Aorta (tissue), 5 donors: ENCODE measurements at places on chromosomes 16 and 17.
A peak's percentile ranks its signal among the peaks of the same experiment; 100 is the strongest.

- no peak for DNase-seq
Measured at GRCh38 chr17:75902406-75902805, 2.3 kb downstream of the MRPL38 start.

GRCh38 chr17:27553019-27553511 is 77.9 kb upstream of the LGALS9 start:
- peak; percentile 22 for DNase-seq

DNA sequence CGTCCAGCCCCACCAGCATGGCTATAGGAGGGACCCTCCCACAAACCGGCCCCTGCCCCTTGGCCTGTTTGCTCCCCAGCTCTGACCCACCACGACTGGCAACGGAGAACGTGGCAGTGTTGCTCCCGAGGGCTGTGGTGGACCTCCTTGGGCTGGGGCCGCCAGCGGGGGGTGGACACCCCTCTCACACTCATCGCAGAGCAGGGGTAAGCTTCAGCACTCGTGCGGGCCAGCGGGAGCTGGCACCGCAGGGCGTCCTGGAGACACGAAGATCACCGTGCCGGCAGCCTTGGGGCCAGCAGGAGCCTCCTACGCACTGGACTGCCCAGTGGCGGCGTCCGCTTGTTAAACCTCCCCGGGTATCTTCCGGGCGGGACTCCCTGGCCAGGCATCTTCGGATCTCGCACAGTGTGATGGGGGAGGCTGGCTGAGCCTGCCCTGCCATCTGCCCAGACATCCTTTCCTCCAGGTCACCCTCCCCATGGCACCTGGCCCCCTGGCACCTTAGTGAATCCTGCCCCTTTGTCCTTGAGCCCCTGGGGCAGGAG is 53.5 kb downstream of the ABR start:
- no peak for DNase-seq

- DNase-seq, result peak; percentile 61
Measured at GRCh38 chr17:4175921-4176807, 33.2 kb downstream of the CYB5D2 start.

GRCh38 chr17:21396237-21396636 is 20.1 kb downstream of the KCNJ12 start:
- DNase-seq, result no peak

DNA sequence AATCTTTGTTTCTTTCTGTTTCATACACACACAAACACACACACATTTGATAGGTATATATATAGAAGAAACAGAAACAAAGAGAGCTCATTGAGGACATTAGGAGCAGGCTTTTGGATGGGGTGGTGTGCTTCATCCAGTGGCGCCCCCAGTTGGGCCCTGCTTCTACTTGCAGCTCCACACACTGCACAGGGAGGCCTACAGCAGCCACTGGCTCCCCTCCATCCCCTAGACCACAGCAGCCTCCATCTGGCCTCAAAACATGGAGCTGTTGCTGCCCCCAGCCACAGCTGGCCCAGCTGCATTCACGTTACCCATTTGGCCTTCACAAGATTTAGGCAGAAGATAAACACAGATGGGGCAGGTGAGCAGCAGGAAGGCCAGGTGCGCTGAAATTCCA is 33.1 kb upstream of the NF1 start:
- no peak for DNase-seq

DNA sequence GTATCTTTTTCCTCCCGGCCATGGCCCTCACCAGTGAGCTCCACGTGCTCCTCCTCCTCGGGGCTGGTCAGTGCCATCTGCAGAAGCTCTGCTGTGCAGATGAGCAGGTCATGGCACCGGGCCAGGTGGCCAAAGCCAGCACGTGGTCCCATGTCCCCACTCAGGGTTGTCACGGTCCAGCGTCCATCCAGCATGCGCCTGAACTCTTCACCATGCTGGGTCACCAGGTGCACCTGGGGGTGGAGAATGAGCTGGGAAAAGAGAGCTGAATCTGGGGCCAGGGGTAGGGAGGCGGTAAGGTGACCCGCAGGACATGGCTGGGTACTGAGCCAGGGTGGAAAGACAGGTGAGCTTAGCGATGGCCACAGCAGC is 1.3 kb downstream of the DHX58 start:
- DNase-seq, result no peak

DNA sequence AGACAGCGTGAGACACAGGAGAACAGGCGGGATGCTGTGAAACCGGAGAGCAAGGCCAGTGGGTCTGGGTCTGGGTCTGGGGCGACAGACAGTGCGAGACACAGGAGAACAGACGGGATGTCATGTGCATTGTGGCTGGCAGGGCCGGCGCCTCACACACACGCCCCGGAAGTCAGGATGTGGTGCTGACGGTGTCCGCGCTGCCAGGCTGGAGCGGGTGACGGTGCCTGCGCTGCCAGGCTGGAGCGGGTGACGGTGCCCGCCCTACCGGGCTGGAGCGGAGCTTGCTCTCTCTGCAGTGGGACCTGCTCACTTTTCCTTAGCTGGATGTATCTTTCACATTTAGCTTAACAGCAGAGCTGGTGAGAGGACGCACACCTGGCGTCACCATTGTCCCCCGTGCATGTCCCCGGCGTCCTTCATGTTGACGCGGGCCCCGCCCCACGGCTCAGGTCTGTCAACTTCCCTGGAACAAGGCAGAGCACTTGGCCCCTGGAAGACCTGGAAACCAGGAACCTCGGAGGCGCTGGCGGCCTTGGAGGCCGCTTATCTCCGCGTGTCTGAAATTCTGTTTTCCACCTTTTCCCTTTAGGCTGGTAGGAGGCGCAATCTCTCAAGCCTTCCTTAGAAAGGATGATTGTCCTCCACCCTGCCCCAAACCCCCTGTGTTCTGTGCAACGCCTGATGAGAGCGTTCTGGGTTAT is 43.0 kb upstream of the ZNF750 start:
- DNase-seq, result peak; percentile 79

GRCh38 chr16:83113317-83113716 is 486.5 kb downstream of the CDH13 start:
- DNase-seq, result no peak

- no peak for DNase-seq
Measured at GRCh38 chr17:11625878-11626277, 27.6 kb downstream of the DNAH9 start.

GRCh38 chr17:38871247-38872015 is 1.6 kb downstream of the LASP1 start:
- DNase-seq, result peak; percentile 90

GRCh38 chr17:74796866-74797265 is 20.7 kb upstream of the NAT9 start:
- DNase-seq, result no peak

- peak; percentile 38 for DNase-seq
Measured at GRCh38 chr17:57528058-57528451, 217.0 kb downstream of the CCDC182 start.

- peak; percentile 37 for DNase-seq
Measured at GRCh38 chr17:57949649-57950048, 5.6 kb downstream of the CUEDC1 start.

DNA sequence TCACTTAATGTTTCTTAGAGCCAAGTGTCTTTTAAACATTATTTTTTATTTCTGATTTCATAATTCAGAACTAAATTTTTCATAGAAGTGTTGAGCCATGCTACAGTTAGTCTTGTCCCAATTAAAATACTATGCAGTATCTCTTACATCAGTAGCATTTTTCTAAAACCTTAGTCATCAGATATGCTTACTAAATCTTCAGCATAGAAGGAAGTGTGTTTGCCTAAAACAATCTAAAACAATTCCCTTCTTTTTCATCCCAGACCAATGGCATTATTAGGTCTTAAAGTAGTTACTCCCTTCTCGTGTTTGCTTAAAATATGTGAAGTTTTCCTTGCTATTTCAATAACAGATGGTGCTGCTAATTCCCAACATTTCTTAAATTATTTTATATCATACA is 13.6 kb upstream of the BCAS3 start:
- DNase-seq, result no peak

- no peak for DNase-seq
Measured at GRCh38 chr17:82287013-82287867, 13.7 kb upstream of the CSNK1D start.

DNA sequence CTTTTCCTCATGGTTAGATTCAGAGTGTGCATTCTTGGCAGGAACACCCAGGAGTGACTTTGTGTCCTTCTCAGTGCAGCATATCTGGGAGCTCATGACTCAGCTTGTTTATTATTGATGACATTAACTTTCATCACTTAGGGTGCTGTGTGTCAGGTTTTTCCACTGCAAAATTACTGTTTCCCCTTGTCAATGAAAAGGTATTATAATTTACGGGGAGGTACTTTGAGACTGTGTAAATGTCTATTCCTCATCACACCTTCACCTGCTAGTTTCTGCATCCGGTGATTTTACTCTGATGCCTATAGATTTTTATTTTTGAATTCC is 50.5 kb downstream of the WWP2 start:
- DNase-seq, result no peak

DNA sequence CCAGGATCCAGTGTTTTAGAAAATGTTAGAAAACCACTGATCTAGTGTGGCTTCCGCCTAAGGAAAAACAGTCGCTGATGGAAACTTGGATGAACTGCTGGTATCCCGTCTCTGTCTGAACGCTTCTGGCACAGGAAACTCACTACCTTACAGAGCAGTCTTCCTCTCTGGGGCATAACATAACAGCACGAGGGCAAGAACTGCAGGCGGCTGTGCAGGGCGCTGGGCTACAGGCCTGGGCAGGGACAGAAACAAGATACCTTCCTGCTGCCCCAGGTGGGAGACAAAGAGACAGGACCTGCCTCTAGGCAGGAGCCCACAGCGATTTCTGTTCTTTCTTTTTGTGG is 10.5 kb downstream of the MXRA7 start:
- no peak for DNase-seq

DNA sequence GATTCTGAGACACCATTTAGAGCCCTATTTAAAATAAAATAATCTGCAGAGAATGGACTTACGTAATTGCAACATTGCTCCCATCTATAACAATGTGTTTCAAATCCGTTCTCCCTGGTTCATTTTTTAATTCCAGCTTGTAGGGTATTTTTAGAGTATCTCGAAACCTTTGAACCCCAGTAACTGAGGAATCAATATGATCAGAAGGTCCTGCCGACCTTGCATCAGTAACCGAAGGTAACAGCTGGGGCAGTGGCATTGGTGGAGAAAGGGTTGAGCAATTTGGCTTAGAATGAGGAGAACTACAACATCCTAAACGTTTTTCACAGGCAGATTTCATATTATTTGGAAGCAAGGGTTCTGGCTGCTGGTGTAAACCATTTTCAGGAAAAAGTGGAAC is 49.3 kb downstream of the N4BP1 start:
- DNase-seq, result no peak

GRCh38 chr16:74716355-74716754 is 15.7 kb upstream of the MLKL start:
- DNase-seq, result peak; percentile 71

GRCh38 chr16:71441348-71442050 is 355 bp downstream of the TLE7 start:
- no peak for DNase-seq

GRCh38 chr16:19857593-19858339 is 26.9 kb downstream of the GPRC5B start:
- DNase-seq, result peak; percentile 11

DNA sequence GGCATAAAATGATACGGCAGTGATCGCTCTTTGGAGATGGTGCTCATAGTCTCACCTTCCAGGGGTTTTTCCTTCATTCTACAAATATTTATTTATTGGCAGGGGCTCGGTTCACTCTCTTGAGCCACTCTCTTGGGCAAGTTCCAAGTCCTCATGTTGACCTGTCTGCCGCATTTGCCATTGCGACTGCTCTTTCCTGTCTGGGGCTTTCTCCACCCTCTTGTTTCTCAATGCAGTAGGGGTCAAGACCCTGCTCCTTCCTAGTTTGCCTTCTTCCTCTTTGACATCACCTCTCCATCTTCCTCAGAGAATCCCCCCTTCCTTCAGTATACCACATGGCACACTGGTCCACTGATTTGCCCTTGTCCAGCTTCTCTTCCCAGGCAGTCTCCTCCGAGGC is 21.9 kb upstream of the LRRC75A start:
- no peak for DNase-seq

DNA sequence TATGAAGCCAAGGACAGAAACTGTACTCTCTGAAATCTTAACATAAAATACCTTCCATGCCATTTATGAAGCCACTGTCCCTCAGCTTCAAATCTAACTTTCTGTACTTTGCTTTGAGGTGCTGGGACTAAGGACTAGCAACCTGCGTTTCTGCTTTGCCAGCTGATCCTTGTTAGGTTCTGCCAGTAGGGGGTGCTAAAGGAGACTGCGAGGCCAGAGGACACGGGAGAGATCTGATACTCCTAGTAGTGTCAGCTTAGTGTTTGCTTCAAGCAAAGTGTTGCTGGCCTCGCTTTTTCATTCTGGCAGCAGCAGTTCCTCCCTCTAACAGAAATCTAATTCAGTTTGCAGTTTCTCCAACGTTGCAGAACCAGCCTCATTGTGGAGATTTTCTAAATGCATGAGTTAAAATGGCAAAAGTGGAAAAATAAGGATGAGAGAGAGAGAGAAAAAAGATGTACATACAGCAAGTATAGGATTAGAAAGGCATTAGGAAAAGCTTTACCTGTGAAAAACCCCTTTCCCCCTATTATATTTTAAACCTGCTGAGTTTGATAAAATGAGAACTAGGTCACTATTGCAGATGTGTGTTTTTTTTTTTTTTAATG is 297.5 kb downstream of the CA10 start:
- no peak for DNase-seq

GRCh38 chr17:16878084-16878483 is 93.8 kb downstream of the TNFRSF13B start:
- DNase-seq, result no peak

- DNase-seq, result no peak
Measured at GRCh38 chr16:10968498-10968897, 24.1 kb downstream of the CLEC16A start.

DNA sequence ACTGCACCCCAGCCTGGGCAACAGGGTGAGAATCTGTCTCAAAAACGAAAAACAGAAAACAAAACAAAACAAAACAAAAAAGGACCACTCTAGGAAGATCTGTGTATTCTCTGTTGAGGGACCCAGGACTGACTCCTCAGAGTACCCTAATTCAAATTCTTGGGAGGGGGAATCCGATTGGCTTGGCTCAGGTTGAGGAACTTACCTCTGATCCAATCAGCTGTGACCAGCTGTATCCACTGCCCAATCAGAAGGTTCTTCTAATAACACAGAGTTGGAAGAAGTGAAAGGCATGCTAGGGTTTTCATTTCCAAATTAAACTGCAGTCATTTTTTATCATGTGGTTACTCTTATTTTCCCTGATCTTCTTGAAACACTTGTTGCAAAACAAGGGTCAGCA is 105.9 kb upstream of the CACNG3 start:
- DNase-seq, result no peak
